ENCODE measurements at places on chromosomes 13 and 19.

- DNase-seq = no peak
Observed at GRCh38 chr19:16590876-16591802, 18.9 kb upstream of the SLC35E1 start.

- peak; percentile 48 for DNase-seq
Observed at GRCh38 chr13:32427852-32428580, at the start of gene N4BP2L1. Gene N4BP2L1 (minus strand): TSS chr13:32428130. CDS start chr13:32428082, 48 bp downstream.

DNA sequence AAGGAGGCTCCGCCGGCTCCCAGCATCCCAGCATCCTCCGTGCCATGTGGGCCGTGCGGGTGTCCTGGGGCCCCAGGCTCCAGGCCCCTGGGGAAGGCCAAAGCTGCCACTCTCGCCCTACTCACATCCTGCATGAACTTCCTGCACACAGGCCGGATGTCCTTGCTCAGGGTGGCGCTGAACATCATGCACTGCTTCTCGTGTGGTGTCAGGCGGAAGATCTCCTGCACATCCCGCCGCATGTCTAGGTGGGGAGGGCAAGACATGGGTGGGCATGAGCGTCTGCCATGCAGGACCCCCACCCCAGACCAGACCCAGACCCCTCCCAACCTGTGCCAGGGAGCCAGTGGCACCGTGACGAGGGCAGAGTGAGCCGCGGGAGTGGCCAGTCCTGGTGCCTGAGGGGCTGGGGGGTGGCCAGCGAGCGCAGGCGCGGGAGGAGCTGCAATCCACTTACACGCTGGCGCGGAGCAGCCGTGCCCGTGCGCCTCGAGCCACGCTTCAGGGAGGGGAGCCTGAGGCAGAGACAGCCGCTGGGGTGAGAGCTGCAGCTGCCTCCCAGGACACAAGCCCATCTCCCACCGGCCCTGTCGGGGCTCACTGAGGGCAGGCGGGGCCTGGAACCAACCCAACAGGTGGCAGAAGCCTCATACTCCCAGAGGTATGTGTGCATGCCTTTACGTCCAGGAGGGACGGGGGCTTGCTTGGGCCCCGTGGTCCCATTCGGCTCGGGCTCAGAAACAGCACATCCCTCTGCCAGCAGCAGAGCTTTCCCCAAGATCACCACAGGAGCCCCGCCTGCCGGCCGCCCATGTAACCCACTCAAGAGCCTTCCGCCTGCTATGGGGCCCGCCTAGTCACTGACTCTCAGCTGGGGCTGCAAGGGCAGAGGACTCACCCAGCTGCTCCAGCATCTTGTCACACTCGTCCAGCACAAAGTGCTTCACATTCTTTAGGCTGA, 8.8 kb downstream of the DDX39A start:
- no peak for DNase-seq

GRCh38 chr13:93104270-93104669, 122.3 kb upstream of the GPC6 start:
- no peak for DNase-seq

GRCh38 chr13:100646030-100646673, 28.4 kb downstream of the TMTC4 start:
- peak; percentile 49 for DNase-seq

DNA sequence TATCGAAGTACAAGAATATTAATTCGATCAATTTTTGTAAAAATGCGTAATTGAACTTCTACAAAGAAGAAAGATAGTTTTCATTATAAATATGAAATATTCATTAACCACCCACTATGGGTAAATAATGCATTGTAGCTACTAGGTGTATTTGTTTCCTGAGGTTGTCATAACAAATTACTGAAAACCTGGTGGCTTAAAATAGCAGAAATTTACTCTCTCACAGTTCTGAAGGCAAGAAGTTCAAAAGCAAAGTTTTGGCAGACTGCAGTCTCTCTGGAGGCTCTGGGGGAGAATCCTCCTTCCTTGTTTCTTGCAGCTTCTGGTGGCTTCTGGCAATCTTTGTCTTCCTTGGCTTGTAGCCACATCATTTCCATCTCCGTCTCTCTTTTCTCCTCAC, 99.2 kb upstream of the MIR17HG start:
- DNase-seq = no peak

DNA sequence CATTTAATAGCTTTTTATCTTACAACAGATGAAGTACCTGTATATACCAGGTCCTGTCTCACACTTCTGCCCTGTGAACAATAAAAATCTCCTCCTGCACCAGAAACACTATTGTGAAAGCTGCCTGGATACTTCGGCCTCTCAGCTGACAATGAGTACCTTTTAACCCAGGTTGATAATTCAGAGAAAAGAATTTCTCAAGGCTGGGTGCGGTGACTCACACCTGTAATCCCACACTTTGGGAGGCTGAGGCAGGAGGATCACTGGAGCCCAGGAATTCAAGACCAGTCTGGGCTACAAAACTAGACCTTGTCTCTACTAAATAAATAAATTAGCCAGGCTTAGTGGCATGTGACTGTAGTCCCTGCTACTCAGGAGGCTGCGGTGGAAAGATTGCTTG, 65.3 kb upstream of the TM9SF2 start:
- no peak for DNase-seq

- no peak for DNase-seq
Observed at GRCh38 chr19:5851302-5851701, at the start of gene FUT3. Gene FUT3 (minus strand): TSS chr19:5851449.

- no peak for DNase-seq
Observed at GRCh38 chr13:99800951-99801350, 170.6 kb downstream of the ZIC5 start.

DNA sequence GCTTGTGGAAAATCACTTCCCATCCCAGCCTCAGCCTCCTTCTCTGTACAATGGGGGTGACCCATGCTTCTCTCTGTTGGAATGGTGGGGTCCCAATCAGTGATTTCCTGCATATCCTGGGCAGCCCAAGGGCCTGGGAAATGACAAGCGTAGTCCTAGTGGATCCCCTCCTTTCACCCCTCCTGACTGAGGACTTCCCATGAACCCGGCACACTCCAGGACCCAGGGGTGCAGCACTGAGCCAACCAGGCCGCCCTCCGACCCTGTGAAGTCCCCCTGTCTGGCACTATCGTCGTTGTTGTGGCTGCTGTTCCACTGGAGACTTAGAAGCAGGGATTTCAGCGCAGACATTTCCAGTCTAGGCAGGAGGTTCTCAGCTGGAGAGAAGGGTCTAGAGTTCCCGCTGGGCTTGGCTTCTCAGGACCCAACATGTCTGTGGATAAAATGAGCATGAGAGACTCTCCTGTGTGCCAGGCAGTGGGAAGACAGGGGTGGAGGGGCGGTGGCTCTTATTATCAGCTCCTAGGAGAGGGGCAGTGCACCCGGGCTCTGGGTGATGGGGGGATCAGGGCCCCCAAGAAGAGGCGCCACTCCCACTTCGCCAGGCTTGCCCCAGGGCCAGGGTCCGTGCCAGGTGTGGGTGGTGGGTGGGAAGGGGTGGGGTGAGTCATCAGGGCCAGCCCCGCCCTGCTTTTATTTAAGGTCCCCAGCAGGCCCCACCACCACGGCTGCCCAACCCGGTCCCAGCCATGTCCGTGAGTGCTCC, at the start of gene LGALS7B:
TSS of gene LGALS7B (plus strand) at position 723 of the 766 bp plus-strand sequence. CDS start at position 750, 27 bp downstream.
- no peak for DNase-seq

GRCh38 chr19:38270587-38271167, 6.3 kb downstream of the SPINT2 start:
- DNase-seq = peak; percentile 79

GRCh38 chr19:34818270-34818669, 45.3 kb upstream of the ZNF599 start:
- DNase-seq = no peak

- DNase-seq = peak; percentile 91
Observed at GRCh38 chr13:78147905-78148304, 229.3 kb upstream of the EDNRB start.

DNA sequence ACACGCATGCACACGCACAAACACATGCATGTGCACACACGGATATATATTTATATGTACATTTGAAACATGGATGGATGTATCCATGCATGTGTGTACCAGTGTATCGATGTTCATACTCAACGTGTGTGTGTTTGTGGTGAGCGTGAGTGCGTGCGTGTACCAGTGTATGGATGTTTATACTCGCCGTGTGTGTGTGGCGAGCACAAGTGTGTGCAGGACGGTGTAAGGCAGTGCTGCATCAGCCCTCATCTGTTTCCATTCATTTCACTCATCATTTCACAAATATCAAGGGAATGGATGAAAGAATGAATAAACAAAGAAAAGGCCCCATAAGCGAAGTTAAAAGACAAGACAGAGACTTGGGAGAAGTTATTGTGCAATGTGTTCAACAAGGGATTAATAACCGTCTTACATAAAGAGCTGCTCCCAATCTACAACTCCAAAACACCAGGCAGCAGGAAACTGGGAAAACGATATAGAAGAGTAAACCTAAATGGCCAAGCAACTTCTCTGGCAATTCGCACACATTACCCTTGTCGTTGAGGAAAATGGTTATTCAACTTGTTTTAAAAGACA, 21.7 kb upstream of the MIER2 start:
- no peak for DNase-seq

DNA sequence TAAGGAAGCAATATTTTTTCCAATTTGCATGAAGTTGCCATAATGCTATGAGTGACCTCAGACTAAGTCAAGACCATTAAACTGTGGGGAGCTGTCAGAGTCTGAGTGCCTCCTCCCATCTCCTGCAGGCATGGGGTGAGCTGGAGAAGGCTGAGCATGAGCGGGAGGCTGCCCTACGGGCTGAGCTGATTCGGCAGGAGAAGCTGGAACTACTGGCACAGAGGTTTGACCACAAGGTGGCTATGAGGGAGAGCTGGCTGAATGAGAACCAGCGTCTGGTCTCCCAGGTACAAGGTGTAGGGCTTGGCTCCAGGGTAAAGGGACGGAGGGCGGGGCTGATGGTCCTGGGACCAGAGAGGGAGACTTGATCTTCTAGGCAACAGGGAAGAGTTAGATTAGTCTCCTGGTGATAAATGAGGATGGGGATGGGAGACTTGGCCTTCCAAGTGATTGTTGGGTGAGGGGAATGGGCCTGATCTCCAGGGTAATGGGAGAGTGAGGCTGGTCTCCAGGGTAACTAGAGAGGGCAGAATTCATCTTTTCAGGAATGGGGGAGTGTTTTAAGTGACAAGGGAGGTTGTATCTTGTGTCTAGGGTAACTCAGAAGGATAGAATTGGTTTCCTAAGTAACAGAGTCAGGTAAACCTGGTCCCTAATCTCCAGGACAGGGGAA, 36.0 kb downstream of the SPTBN4 start:
- peak; percentile 38 for DNase-seq

DNA sequence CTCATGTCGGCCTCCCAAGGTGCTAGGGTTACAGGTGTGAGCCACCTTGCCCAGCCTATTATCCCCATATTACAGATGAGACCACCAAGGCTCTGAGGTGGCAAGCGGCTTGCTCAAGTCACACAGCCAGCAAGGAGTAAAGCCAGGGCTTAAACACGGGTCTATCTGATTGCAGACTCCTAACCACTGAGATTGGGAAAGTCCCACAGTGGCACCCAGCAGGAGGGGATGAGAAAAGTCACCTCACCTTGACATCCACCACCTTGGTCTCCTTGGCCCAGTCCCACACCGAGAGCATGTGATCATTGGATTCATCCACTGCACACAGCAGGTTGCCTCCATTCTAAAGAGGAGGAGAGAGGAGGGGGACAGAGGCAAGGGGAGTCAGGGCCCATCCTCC, 9.5 kb downstream of the EML2 start:
- no peak for DNase-seq
